ENCODE measurements at places on chromosomes 4 and X.
A peak's percentile ranks its signal among the peaks of the same experiment; 100 is the strongest.

- DNase-seq: no peak
These were observed 202.0 kb downstream of the DCLK2 start for GRCh38 chr4:150280081-150280895.

GRCh38 chr4:112327965-112328733 is 31.0 kb downstream of the ALPK1 start:
- DNase-seq: peak; percentile 73

GRCh38 chrX:79630033-79631009 is 263.2 kb upstream of the ITM2A start:
- DNase-seq: peak; percentile 47

DNA sequence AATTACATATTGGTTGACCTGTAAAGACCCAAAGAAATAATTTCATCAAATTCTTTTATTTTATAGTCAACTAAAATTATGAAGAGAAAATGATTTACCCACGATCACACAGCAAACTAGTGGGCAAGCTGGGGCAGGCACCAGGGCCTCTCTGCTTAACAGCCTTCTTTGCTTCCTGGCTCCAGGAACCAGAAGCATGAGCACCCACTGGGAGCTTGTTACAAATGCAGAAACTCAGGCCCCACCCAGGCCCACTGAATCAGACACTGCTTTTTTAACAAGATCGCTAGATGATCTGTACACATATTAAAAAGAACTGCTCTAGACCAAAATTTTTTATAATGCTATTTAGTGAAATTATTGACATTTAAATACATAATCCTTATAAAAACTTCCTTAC is 95.0 kb downstream of the GEMIN8 start:
- DNase-seq: no peak

- no peak for DNase-seq
These were observed 95.2 kb downstream of the SLC34A2 start for GRCh38 chr4:25750874-25751273.

DNA sequence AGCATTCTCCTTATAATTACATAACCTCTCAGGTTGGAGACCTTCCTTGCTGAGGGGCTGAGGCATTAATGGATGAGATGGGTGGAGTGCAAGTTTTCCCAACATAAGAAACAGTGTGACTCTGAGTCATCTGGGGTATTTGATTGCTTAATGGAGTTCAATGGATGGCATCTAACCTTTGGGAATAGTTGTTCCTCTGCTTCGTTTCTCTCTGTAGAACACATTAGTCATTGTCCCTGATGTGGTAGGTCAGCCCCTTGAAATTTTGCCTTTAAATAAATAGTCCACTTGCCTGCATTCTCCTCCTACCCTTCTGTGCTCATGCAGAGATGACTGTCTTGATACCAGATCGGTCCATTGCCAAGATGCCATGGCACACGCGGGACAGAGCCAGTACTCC is 38.6 kb downstream of the SLITRK2 start:
- no peak for DNase-seq

Measured in GM12878 (cell line).